ENCODE measurements at places on chromosomes 6 and 20.

GRCh38 chr20:62900052-62900691, 26.1 kb downstream of the DIDO1 start:
- peak overlapping the region; percentile 77 for H3K27ac ChIP-seq
- peaks cover 46% of the 10 kb centered on the region for H3K36me3 ChIP-seq
- no peaks in the 10 kb centered on the region for H3K27me3 ChIP-seq
- peak overlapping the region; percentile 48 for H3K4me3 ChIP-seq
- H3K4me1 ChIP-seq, result peaks cover 19% of the 10 kb centered on the region

DNA sequence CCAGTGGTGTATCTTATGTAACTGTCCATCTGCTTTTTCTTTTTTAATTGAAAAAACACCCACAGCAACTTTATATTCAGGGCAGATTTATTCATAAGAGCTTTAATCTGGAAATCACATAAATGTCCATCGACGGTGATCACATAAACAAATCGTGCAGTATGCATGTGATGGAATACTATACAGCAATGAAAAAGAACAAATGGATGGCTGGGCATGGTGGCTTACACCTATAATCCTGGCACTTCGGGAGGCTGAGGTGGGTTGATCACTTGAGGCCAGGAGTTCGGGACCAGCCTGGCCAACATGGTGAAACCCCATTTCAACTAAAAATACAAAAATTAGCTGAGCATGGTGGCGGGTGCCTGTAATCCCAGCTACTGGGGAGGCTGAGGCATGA, 39.1 kb downstream of the VSTM2L start:
- DNase-seq, result no peak
- no peaks in the 10 kb centered on the region for H3K4me1 ChIP-seq
- no peak overlapping the region for H3K4me3 ChIP-seq
- H3K27ac ChIP-seq, result no peak overlapping the region
- H3K27me3 ChIP-seq, result no peaks in the 10 kb centered on the region

GRCh38 chr6:37192666-37193065, 22.7 kb downstream of the PIM1 start:
- no peak for DNase-seq
- no peaks in the 10 kb centered on the region for H3K36me3 ChIP-seq
- no peak overlapping the region for H3K4me3 ChIP-seq
- peaks cover 5% of the 10 kb centered on the region for H3K4me1 ChIP-seq

- H3K27ac ChIP-seq, result no peak overlapping the region
- H3K36me3 ChIP-seq, result peaks cover 51% of the 10 kb centered on the region
- no peak for DNase-seq
Measured at GRCh38 chr20:62198931-62199330, 16.1 kb downstream of the MTG2 start.

GRCh38 chr6:102197211-102197610, 803.7 kb downstream of the GRIK2 start:
- H3K27me3 ChIP-seq, result no peaks in the 10 kb centered on the region
- H3K36me3 ChIP-seq, result no peaks in the 10 kb centered on the region
- no peak for DNase-seq

DNA sequence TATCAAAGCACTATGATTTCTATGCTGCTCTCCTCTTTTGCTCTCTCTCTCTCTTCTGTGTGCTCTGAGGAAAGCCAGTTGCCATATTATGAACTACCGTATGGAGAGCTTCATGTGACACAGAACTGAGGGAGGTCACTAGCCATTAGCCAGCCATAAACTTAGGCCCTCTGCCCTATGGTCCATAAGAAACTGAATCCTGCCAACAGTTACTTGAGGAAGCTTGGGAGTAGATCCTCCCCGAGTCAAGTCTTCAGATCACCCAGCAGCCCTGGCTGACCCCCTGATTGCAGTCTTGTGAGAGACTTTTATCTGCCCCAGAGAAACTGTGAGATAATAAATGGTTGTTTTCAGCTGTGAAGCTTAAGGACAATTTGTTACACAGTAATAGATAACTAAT, 5.7 kb upstream of the PEX7 start:
- H3K36me3 ChIP-seq, result no peaks in the 10 kb centered on the region
- DNase-seq, result no peak
- H3K4me3 ChIP-seq, result no peak overlapping the region
- no peaks in the 10 kb centered on the region for H3K27me3 ChIP-seq
- H3K27ac ChIP-seq, result no peak overlapping the region

- no peak for DNase-seq
- no peak overlapping the region for H3K4me3 ChIP-seq
- H3K27me3 ChIP-seq, result no peaks in the 10 kb centered on the region
- H3K4me1 ChIP-seq, result no peaks in the 10 kb centered on the region
- H3K36me3 ChIP-seq, result no peaks in the 10 kb centered on the region
- no peak overlapping the region for H3K27ac ChIP-seq
Measured at GRCh38 chr6:136435101-136435500, 115.1 kb downstream of the MAP7 start.

GRCh38 chr6:154166140-154166539, 127.1 kb downstream of the OPRM1 start:
- no peak for DNase-seq
- no peaks in the 10 kb centered on the region for H3K4me1 ChIP-seq
- no peaks in the 10 kb centered on the region for H3K36me3 ChIP-seq
- H3K27ac ChIP-seq, result no peak overlapping the region
- no peaks in the 10 kb centered on the region for H3K27me3 ChIP-seq

Measured in stimulated activated naive B cell treated with anti-CD40 and anti-IgM and Interleukin-4, amounts not matched to agents 10 μg/mL and 1 μg/mL and 100 μg/mL, for 72 hours (primary cell).